Pulmonary artery endothelial cell (primary cell): ENCODE measurements at places on chromosomes 3 and 15.

DNA sequence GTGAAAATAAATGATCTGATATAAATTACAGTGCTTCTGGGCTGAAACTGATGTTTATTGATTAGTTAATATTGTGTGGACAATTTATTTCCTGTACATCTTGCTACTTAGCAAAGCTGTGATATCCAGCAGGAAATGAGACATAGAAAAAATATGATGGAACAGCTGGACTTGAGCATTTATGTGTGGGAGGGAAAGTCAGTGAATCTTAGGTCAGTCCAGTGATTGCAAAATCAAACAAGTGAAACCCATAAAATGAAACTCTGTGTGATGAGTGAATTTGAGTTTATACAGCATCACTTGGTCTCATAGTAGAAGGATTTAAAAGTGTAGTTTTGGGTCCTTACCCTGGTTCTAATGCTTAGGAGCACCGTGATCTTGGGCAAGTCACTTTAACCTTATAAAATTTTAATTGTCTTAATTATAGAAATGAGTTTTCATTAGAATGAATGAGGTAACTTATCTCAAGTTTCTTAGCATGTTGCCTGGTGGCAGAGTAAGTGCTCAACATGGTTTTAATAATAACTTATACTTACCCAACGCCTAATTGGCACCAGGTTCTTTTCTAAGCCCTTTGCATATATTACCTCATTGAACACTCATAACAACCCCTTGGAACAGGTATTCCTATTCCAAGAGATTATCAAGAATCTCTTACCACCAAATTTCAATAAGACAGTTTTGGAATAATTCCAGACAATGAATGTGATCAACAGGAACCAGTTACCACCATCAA, 194.6 kb downstream of the ADAMTSL3 start:
- DNase-seq, result peak; percentile 53

DNA sequence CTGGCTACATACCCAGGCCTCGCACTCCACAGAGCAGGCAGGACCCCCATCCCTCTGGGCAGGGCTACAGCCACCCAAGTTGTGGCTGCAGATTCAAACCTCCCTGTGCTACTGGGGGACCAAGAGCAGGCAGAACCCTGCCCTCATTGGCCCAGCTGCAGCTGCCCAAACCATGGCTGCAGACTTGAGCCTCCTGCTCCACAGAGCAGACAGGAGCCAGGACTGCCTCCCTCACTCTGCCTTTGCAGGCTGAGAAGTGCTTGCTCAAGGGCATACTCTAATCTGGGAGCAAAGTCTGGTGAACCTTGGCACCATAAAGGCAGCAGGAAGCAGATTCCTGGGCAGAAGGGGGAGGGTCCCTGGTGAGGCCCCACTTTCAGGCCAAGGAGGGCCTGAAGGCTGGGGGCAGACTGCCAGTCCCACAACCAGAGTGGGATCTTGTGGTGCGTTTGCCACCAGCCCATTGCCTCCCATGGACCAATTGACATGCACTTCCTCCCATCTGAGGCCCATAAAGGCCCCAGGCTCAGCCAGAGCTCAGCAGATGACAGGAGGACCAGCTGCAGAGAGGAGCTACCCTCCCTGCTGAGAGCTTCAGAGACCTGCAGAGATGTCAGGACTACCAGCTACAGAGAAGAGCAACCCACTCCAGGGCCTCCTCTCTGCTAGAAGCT, 64.2 kb upstream of the EPHA6 start:
- no peak for DNase-seq

- DNase-seq, result no peak
These were observed 84.7 kb upstream of the LMCD1 start for GRCh38 chr3:8416965-8417364.

DNA sequence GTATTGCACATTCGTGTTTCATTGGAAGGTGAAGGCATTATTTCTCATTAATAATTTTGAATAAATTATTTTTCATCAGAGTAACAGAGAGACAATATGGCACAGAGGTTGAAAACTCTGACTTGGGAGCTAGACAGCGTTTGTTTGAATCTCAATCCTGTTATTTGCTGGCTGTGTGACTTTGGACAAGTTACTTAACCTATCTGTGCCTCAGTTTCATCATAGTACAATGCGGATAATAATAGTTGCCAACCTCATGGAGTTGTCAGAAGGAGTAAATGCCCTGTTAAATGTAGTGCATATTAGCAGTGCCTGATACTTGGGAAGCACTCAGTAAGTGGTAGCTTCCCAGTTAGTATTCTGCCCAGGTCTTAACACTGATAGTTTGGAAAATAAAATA, 151.7 kb downstream of the SPATA16 start:
- no peak for DNase-seq

GRCh38 chr3:59482684-59483083, 432.9 kb upstream of the CFAP20DC start:
- DNase-seq, result no peak

GRCh38 chr3:155609586-155609985, 135.3 kb downstream of the PLCH1 start:
- no peak for DNase-seq
